ENCODE measurements at places on chromosomes 7 and 10.

GRCh38 chr7:7103343-7104313 is 78.7 kb upstream of the C1GALT1 start:
- DNase-seq, result peak; percentile 69

GRCh38 chr10:97611473-97611872 is 21.8 kb downstream of the MORN4 start:
- no peak for DNase-seq

DNA sequence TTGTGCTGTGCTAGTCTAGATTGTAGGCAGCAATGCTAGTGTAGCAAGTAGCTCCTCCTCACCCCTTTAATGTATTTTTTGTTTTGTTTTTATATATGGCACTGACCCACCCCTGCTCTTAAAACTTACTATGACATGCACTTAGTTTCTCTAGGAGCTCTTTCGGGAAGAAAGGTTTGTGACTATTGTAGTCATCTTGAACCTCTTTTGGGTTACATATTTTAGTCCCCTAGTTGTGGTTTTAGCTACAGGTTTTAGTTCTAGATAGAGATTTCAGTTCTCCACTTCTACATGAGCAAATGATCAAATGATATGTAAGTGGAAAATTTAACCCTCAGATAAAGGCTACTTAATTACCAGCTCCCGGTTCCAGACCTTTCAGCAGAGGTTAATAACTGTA is 14.9 kb downstream of the MINPP1 start:
- DNase-seq, result no peak

- DNase-seq, result no peak
Measured at GRCh38 chr7:140041659-140042385, 20.9 kb downstream of the PARP12 start.

DNA sequence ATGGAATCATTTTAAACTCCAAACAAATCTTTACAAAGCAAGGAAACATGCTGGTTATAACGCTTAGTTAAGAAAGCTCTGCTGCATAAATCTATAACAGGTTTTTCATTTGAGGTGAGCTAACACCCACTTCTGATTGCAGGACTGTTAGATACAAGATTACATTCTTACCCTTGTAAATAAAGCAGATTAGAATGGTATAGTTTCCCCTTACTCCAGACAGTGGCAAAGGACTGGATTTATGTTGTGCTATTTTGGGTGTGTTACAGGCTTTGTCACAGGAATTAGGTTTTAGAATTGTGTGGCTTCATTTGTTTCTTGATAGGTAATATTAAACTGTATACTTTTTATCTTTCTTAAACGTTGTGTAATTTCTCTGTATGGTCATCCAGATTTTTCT is 487.6 kb downstream of the ZWINT start:
- no peak for DNase-seq

DNA sequence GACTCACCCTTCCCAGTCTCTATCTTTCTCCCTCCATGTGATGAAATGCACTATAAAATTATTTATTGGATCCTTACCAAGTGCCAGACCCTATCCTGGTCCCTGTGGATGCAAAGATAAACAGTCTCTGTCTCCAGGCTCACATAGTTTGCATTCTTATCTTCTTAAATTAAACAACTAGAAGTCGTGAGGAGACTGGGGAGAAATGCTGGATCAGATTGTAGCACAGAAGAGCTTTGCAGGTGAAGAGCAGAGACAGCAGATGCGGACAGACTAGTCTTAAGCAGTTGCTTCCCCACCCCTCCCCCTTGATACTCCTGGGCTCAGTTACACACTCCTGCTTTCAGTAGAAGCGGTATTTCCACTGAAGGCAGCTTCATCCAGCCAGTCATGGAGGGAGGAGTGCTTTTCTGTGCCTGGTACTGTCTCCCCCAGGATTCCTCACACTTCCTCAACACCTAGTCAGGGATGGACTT is 20.8 kb upstream of the CDK1 start:
- no peak for DNase-seq

DNA sequence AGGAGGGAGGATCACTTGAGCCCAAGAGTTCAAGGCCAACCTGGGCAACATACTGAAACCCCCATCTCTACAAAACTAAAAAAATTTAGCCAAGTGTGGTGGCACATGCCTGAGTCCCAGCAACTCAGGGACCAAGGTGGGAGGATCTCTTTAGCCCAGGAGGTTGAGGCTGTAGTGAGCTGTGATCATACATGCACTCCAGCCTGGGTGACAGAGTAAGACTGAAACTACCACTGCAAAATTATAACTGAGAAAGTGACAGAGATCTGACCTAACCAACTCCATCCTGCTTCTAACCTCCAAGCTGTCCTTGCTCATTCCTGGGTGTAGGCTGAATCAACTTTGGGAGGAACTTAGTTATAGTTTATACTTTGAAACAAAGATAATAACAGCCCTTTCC is 59.4 kb downstream of the HTR7 start:
- no peak for DNase-seq

DNA sequence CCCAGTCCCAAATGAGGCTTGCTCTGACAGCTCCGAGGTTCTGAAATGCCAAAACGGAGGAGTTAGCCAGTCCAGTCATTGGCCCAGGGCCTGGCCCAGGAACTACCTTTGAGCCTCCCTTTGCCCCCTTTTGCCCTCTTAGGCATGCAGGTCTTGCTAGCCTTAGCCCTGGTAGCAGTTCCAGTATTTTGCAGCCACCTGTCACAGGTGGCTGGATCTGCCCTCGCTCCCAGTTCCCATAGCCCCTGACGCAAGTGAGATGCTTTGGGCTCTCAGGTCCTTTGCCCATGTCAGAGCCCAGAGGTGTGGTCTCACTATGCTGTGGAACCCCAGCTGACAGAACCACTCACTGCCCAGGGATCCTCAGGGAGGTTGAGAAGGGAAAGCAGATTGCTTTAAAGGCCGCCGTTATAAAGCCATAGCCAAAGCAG is 42.0 kb downstream of the GPRIN2 start:
- DNase-seq, result no peak

DNA sequence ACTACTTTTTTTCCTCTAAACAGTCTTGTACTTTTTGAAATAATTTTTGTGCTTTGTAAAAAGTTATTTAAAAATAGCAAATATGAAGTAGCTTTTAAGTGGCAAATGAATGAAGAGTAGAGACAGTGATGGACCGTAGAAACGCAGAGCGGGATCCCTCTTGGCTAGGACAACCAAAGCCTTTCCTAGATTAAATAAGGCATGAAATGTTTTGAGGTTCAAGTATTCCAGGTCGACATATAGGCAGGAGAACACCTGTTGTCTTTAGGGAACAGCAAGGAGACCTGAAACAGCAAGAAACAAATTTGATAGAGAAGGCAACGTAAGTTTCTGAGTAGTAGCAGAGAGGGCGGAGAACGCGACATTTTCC is 662 bp upstream of the PPRC1 start:
- no peak for DNase-seq
